ENCODE measurements at places on chromosomes 4 and X.
A peak's percentile ranks its signal among the peaks of the same experiment; 100 is the strongest.

GRCh38 chr4:57287687-57288604 is 177.8 kb upstream of the IGFBP7 start:
- no peak for DNase-seq

DNA sequence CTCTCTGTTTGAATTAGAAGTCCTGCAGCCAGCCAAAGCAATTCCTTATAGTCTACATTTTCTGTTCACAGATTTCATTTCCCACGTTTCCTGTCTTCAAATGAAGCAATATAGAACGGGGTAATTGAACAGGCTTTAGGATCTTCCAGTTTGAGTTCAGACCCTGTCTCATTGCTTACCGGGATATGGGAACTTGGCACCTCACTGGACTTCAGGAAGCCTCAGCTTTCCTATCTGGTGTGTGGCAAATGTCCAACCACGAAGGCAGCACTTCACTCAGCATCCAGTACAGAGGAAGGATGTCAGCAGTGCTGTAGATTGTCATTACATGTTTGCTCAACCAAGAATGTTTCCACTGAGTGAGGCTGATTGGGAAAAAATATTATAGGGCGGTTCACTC is 271.1 kb upstream of the ZFP42 start:
- DNase-seq, result no peak

- DNase-seq, result no peak
Measured at GRCh38 chrX:21725916-21726315, 32.0 kb downstream of the SMPX start.

- DNase-seq, result no peak
Measured at GRCh38 chrX:34058005-34058404, 74.1 kb downstream of the FAM47A start.

- no peak for DNase-seq
Measured at GRCh38 chr4:3239303-3239702, 9.7 kb upstream of the MSANTD1 start.

DNA sequence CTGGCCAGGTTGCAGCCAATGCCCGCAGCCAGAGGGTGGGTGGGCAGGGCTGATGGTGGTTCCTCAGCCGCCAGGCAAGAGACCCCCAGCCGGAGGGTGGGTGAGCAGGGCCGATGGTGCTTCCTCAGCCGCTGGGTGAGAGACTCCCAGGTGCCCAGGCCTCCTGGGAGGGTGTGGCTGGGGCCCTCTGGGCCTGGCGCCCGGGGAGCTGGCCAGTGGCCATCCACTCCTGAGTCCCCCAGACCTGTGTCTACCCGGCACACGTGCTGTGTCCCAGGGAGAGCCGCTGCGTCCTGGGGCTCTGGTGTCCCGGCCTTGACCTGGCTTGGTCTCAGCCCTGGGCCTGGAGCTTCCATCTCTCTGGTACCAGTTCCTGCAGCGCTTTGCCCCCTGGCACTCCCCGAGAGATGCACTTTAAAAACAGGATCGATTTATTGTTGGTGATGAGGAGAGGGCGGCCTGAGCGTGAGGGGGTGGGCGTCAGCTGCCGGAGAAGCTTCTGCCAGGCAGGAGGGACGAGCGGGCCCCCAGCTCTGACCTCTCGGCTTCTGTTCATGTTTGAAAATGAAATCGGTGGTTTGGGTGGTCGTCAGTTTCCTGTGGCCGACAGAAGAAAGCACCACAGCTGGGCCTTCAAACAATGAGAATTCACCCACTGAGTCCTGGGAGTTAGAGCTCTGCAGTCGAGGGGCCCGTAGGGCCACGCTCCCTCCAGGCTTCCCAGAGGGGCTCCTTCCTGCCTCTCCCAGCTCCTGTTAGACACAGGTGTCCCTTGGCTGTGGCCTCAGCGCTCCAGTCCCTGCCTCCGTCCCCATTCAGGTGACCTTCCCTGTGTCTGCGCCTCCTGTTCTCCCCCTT is 6.5 kb downstream of the DOK7 start:
- DNase-seq, result no peak

- no peak for DNase-seq
Measured at GRCh38 chr4:150389896-150390530, 191.9 kb upstream of the MAB21L2 start.

DNA sequence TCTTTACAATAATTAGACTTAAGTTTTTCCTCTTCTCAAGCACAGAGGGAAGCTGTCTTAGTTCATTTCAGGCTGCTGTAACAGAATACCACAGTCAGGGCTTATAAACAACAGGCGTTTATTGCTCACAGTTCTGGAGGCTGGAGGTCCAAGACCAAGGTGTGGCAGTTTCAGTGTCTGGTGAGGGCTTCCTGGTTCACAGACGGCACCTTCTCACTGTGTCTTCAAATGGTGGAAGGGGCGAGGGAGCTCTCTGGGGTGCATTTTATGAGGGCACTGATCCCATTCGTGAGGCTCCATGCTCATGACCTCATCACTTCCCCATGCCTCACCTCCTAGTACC is 115.7 kb upstream of the MXRA5 start:
- DNase-seq, result no peak

DNA sequence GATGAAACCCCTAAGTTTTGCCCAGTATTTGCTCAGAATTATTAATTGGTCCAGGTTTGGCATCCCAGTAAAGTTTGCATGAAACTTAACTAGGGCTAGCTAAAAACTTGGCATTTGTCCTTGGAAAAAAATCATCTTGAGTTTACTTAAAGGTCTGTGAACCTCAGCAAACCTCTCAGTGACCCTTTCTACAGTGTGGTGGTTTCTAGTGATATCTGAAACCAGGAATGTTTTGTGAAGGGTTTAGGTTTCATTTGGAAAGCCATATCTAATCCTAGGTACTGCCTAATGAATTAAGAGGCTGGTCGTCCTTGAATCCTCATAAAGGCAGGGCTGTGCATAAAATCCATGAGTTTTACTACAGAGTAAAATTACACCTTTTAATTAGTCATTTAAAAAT is 218.5 kb upstream of the ANKRD50 start:
- no peak for DNase-seq

GRCh38 chr4:2634014-2634413 is 97.6 kb downstream of the FAM193A start:
- DNase-seq, result peak; percentile 55

GRCh38 chr4:123784626-123785025 is 388.0 kb downstream of the SPRY1 start:
- no peak for DNase-seq

- no peak for DNase-seq
Measured at GRCh38 chr4:98262431-98262830, 1.2 kb downstream of the RAP1GDS1 start.

- DNase-seq, result no peak
Measured at GRCh38 chr4:83917572-83917971, 381.7 kb downstream of the GPAT3 start.

DNA sequence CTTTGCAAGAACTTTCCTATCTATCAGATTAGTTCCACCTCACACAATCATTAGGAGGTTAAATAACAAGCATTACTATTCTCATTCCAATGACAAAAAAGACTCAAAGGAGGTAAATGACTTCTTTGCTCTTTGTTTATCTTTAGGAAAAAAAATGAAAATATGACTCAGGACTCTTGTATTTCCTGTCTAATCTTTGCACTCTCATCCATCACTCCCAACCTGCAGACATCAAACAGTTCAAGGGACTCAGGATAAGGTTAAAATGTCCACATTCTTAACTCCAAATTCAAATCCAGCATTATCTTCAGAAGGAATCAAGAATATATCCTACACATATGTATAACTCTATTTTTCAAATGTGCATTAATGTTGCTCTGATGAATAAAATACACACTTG is 139.6 kb downstream of the UNC5C start:
- no peak for DNase-seq

DNA sequence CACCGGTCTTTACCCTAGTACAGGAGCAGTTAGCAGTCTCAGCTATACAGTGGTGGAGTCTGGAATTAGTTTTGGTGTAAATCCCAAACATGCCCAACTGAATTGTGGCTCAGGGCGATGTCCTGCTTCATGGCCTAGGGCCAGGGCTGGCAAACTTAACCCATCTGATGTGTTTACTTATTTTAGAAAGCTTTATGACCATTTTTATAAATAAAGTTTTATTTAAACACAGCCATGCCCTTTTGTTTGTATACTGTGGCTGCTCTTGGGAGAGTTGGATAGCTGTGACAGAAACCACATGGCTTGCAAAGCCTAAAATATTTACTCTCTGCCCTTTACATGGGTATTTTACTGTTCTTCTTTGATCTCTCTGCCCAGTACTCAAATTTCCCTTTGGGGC is 7.1 kb downstream of the FRMPD4 start:
- no peak for DNase-seq

DNA sequence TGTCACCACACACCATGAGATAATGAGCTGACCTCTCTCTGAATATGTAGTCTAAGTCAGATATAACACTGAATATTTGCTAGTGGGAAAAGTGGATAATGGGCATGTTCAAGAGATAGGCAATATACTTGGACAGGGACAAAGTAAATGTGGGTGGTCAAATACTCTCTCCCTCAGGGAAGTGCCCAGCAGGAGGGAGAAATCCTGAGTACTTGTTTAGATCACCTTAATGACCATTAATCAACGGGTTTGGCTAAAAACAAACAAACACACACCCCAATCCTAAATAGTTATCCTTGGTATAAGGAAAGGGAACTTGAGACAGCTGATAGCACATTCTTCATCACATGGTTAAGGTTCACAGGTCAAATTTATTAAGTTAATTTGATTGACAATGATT is 933.5 kb downstream of the C4orf33 start:
- DNase-seq, result no peak

DNA sequence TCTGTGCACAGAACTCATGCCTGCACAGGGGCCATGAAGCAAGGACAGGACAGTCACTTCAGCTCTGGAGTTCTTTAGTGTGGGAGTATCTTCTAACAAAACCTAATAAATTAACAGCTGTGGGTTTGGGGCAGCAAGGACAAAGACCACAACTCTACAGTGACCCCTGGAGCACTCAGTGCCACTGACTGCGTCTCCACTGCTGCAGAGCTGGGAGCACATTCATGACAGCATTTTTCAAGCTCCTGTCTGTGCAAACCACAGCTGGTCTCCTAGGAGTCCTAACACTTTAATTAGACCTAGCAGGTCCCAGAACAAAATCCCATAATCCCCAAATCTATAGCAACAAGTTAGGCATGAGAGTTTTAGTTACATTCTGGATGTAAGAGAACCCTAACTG is 76.5 kb downstream of the RTL9 start:
- DNase-seq, result no peak

DNA sequence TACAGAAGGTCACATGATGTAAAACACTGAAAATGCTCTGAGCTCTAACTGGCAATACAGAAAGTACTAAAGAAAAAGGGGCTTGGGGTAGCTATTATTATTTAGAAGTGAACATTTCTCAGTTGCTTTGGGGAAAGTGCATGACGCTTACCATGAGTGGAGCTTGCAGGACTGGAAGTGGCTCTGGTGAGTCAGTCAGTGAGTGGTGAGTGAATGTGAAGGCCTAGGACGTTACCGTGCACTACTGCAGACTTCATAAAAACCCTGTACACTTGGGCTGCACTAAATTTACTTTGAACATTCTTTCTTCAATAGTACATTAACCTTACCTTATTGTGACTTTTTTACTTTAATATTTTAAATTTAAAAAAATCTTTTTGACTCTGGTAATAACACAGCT is 89.3 kb upstream of the ENPP6 start:
- DNase-seq, result no peak

- DNase-seq, result peak; percentile 23
Measured at GRCh38 chrX:13763489-13763888, 28.9 kb downstream of the OFD1 start.

DNA sequence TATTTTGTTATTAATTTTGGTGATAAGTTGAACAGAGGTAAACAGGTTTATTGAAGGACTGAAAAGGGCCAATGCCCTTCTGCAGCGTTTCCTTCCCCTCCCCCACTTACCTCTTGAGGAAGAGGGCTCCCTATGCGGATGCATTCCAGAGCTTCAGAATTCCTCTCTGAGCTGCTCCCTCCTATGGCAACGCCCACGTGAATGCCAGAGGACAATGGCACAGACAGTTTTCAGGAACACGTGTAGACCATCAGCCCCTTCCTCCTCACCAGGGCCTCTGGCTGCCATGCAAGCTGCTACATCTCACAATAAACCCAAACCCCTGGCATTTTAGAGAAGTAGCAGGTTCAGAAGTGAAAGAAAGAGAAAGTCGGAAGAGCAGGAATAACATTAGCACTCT is 127.9 kb downstream of the CHRDL1 start:
- DNase-seq, result no peak

- no peak for DNase-seq
Measured at GRCh38 chr4:73037057-73037456, 32.5 kb downstream of the COX18 start.

DNA sequence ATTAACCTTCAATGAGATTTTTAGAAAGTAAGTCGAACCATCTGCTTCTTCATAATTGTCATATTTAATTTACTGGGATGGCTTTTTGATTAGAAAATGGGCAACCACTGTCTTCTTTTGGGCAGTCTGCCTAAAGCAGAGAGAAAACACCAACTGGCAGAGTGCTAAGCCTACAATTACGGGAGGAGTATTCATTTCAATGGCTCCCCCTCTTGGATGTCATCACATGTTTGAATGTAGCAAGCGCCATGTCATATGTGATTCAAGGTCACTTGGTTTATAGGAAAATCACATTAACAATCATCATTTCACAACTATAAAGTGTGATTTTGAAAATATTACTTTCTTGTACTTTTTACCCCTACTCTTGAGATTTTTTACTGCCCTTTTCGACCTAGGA is 261.9 kb downstream of the FRMPD4 start:
- DNase-seq, result no peak

- no peak for DNase-seq
Measured at GRCh38 chr4:107202744-107203143, 166.6 kb upstream of the DKK2 start.

DNA sequence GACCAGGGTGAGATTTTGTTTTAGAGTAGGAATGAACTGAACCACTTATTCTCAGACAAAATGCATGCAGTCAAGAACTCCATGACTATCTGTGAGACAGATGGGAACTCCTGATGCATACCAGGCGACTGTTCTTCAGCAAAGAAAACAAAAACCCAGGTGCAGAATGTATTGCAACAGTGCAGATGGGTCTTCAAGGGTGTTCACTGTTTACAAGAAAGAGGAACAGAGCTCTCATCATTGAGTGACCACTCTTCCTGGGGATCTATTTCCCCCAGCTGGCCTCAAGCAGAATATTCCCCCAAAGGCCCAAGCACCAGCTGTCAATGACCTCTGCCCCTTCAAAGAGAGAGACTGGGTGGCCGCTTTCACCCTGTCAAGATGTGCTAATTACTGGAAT is 39.7 kb upstream of the BMP3 start:
- no peak for DNase-seq
